ENCODE measurements at places on chromosomes 5 and 9.

DNA sequence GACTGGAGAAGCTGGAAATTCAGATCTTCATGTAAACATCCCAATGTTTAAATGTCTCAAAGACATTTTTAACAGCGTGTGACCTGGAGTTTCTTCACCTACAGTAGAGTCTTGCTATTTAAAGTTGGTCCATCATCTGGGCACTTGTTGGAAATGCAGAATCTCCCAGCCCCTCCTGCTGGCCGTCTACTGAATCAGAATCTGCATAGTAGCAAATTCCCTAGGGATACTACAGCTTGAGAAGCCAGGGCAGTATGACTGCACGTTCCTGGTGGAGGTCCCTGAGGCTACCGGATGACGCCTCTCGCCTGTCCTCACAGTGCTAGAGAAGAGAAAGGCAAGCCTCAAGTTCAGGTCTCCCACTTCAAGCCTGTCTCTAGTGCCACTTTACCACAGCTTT, 15.7 kb downstream of the SAP30L start:
- no peak for DNase-seq

- no peak for DNase-seq
Measured at GRCh38 chr5:14417276-14417730, 164.3 kb upstream of the OTULINL start.

- DNase-seq: no peak
Measured at GRCh38 chr5:44952376-44952775, 143.6 kb downstream of the MRPS30 start.

GRCh38 chr5:95221234-95221633, 63.7 kb downstream of the MCTP1 start:
- DNase-seq: no peak

DNA sequence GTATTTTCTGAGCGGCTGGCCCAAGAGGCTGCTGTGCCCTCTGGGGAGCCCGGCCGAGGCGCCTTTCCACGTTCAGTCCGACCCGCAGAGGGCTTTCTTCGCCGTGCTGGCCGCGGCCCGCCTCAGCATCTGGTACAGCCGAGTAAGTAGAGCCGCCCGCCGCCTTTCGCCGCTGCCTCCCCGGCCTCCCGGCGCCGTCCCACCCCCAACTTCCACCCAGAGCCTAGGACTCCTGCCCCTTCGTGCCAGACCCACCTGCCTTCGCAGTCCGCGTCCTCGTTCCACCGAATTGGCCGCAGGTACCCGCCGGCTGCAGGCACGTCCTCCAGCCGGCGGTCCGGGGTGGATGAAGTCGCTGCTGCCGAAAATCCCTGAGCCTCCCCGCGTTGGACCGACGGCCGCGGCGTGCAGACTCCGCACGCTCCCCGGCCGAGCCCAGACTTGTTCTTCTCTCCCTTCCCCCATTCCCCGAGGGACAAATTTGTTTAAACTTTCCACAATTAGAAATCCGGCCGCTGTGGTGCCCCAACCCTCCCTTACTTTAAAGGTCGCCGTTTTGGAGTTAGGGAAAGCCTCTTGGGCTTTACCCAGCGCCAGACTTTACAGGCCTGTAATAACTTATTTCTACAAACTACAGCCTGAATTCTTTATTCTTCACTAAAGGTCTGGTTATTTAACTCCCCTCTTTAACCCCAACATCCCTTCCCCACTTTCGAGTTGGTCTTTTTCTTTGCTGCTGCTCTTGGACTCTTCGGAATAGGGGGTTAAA, 589 bp downstream of the RIC1 start:
- DNase-seq: peak; percentile 36

GRCh38 chr5:43036409-43036808, 3.7 kb downstream of the ANXA2R start:
- DNase-seq: no peak

DNA sequence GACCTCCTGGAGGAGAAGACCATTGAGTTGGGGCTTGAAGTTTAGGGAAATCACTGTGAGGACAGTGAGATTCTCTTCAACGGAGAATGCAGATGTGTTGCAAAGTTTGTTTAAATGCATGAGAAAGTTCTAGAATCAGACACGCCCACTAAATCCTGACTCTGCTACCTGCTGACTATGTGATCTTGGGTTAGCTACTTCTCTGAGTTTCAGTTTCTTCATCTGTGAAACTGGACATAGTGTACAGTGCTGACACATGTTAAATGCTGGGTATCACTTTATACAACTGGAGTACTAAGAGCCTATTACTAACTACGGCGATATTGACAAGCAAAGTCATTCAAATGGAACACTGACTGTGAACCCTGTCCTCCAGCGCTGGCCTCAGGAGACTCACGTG, 255.5 kb downstream of the HSPA4 start:
- DNase-seq: no peak

DNA sequence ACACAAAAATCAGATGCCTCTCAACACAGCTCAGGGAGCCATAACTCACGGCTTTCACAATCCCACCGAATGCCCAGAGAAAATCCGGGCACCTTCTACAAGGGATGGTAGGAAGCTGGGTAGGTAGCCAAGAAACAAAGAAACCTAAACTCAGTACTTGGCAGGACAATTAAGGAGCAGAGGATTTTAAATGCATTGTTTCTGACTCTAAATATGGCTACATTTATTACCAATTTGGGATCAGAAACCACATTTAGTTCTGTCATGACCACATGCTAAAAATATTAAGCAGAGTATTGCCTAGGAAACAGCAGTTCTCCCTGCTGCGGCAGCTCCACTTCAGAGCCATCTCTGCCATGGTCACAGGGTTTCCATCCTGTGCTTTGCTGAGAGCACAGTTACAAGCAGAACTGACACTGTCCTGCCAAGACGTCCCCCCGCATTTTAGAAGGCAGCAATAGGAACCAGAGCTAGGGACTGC, 57.5 kb downstream of the SIL1 start:
- peak; percentile 45 for DNase-seq

DNA sequence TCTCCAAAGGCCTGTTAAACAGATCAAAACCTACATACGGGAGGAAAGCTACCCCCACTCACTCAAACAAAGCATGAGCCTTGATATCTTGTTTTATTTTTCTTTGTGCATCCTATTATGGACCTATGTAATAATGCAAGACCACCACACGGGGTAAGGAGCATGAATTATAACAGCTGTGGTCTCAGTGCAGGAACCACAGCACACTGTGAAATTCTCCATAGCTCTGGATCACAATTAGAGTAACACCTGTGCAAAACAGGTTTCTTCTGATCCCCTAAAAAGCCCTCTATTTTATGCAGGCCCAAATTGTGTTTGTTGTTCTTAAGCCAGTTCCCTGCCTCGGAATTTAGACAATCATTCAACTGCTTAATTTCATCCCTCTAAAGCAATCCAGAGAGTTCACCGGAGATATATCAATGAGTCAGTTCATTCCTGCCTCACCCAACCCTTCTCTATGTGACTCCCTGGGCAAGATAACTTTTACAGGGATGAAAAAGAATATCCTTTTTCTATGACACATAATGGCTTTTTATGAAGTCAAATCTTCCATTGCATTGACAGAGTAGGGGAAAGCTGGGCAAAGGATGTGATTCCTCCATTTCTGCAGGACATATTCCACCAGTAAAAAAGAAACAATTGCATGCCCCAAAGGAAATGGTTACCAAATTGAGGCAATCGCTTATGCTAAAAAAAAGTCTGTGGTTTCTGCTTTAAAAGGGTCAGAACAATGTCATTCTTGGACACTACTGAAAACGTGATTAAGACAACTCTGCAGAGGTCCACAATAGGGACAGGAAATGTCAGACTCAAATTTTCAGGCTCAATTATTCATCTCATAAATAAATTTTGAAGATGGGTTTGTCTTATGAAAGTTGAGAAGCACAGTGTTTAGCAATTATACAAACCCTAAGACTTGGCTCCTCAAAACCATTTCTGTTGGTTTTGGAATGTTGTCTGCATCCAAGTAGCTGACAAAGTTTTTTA, 41.6 kb upstream of the FST start:
- DNase-seq: no peak

GRCh38 chr9:131840220-131840619, 100.3 kb upstream of the RAPGEF1 start:
- DNase-seq: no peak

GRCh38 chr5:108801301-108801700, 53.6 kb downstream of the FER start:
- no peak for DNase-seq

DNA sequence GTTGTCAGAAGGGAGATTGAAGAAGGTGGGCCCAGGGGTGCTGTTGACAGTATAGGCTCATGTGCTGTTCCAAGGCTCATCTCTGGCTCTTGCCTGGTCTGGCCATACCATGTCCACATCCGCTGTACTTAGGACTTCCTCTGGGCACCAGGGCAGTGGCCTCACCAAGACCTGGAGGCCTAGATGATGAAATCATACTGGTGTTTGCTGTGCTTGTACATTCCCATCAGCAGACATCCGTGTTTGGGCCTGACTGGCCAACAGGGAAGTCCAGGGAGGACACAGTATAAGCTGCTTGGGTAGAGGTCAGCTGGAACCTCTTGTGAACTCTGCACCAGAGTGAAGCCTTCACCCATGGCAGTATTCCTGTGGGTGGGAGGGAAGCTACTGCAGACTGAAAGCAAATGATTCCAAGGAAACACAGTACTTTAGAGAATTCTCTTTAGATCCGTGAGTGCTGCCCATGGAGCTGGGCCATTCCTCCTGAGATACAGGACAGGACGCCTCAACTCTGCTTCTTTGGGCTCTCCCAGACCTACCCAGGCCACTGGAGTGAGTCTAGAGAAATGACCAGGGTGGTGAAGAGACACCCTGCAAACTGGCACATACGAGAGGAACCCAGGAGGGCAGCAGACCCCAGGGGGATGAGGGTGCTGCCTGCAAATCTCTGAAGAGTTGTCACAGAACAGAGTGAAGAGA, 22.5 kb downstream of the POLR1E start:
- no peak for DNase-seq

DNA sequence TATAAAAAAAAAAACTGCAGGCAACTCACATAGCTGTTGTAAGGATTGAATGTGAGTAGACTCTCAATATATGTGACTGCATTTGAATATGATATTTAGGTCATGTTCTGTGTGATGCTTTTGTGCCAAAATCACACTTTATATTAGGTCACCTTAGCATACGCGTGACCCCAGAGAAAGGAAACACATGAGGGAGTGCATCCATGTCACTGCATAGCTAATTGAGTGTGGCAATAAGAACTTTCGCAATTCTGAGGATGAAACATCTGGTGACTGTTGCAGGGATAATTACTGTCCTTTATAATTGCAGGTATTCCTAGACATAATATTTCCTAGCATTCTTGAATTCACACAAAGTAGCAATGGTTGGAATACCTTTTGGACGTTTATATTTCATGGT, 459.5 kb upstream of the KLF4 start:
- no peak for DNase-seq

GRCh38 chr5:8700222-8700621, 831.3 kb downstream of the MTRR start:
- DNase-seq: no peak

- no peak for DNase-seq
Measured at GRCh38 chr9:124839612-124840299, 13.5 kb upstream of the WDR38 start.

DNA sequence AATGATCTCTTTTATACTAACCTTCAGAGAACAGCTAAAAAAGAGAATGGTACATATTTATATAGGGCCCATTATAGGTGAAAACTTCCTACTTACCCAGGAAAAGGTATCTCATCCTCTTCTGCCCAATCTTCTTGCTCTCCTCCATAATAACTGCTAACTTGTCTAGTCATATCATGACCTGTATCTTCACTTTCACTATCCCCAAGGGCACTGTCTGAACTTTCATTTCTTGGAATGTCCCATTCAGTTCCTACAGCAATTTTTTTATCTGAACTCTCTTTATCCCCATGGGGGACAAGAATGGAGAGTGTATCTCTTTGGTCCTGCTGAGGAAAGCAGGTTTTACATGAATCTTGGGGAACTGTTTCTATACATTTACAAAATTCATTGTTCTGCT, 36.4 kb upstream of the RAPGEF6 start:
- no peak for DNase-seq

GRCh38 chr9:91727316-91727861, 222.6 kb downstream of the ROR2 start:
- no peak for DNase-seq

DNA sequence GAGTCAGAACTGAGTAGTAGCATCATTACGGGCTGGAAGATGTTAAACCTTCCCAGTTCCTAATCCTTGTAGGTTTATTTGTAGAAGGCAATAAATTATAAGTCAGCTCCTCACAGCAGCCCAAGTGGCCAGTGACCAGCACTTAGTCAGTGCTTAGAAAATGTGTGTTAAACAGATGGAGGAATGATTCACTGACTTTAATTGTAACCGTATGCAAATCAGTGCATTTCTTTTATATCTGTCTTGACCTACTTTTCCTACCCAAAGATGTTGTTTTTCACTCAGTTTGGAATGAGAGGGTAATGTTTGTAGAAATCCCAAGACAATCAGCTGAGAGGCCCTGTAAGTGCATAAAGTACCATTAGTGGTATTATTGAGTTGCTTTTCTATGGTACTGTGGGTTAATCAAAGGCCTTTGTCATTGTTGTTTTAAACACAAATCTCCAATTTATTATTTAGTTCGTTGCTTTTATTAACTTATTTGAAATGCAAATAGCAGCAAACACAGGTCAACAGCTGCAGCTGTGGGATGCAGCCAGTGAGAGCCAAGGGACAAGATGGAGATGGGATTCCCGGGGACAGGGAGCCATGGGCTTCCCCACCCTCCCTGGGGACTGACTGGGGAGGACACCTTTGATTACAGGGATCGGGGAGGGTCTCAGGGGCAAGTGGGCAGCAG, 49.8 kb downstream of the MAP1B start:
- no peak for DNase-seq

DNA sequence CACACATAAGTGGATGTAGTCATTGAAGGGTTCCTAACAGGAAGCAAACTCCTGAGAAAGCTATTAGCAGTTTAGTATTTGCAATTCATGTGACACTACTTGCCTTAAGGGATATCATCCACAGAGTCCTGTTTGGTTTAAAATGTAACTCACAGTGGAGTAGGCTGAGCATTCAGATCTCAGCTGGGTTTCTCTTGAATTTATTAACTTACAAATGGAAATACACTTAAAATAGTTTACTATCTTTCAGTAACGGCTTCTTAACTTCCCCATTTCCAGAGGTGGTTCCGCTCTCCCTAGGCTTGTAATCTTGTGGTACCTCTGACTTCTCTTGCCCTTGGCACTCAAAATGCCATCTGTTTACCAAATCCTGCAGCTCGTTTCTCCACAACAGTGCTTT, 660.7 kb upstream of the ADAMTS16 start:
- DNase-seq: no peak

- no peak for DNase-seq
Measured at GRCh38 chr5:85340790-85341189, 956.1 kb upstream of the EDIL3 start.

GRCh38 chr5:53965459-53965858, 344.9 kb downstream of the ARL15 start:
- no peak for DNase-seq

DNA sequence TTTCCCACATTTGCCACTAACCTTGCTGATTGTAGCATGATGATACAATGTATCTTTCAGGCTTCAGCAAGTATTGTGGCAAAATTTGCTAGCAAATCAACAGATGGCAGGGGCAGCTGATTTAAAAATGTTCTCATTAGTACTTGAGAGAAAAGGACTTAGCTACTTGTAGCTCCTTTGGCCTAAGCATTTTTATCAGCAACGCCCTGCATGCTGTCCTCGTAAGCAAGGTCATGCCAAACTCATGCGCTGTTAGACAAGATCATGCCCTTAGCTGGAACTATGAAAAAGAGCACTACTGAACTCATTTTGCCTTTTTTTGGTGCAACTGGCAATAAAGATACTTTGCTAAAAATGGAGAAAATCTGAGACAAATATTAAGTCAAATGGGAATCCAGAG, 197.1 kb downstream of the ICE1 start:
- no peak for DNase-seq

Data from GDM1 (cell line).